ENCODE measurements at places on chromosomes 5 and 9.

GRCh38 chr5:170479484-170479883 lies 24.3 kb upstream of the KCNIP1 start:
- DNase-seq = peak; percentile 52

DNA sequence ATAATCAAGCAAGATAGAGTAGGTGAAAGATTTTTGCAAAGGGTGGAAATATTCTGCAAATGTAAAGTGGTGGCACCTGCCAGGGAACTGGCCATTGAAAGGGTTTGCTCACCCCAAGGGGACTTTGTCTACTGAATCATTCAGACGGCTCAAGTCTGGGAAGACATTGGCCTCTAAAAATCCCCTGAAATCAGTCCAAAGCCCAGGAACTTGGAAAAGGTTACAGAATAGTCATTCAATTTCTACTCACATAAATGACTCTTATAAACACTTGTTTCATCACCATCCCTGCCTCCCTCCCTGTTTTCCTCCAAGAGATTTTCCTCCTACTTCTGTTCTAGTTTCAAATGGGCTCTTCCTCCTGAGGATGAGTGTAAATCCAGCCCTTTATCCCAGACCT lies 28.5 kb downstream of the ZNF366 start:
- peak; percentile 26 for DNase-seq

DNA sequence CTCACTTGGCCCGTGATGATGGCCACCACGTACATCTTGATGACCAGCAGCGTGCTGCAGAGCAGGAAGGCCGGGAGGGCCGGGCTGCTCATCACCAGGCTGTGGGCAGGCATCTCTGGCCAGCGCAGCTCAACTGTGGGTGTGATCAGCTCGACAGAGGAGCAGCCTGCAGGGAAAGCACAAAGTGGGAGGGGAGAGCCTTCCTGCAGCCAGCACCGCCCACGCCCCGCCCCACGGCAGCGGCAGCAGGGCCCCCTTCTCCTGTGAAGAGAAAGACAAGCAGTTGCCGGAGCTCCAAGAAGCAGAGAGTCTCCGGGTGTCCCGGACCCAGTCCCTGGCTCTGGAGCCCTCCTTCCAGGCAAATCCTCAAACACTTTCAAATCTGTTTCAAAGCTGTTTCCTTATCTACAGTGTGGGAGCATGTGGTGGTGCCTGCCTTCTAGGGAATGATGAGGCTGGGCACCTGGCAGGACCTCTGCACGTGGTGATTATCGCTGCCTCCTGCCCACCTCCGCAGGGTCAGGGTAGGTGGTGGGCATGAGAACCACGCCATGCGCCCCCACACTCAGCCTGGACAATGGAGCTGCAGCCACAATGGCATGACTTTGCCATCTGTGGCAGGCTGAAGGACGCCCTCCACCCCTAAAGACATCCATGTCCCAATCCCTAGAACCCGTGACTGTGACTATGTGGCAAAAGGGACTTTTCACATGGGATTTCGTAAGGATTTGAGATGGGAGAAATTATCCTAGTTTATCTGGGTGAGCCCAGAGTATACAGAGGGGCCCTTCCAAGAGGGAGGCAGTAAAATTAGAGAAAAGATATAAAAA lies at the start of gene PTGES:
TSS of gene PTGES (minus strand) at position 143 of the 830 bp plus-strand sequence. CDS start at position 113, 30 bp downstream.
- DNase-seq = peak; percentile 80

DNA sequence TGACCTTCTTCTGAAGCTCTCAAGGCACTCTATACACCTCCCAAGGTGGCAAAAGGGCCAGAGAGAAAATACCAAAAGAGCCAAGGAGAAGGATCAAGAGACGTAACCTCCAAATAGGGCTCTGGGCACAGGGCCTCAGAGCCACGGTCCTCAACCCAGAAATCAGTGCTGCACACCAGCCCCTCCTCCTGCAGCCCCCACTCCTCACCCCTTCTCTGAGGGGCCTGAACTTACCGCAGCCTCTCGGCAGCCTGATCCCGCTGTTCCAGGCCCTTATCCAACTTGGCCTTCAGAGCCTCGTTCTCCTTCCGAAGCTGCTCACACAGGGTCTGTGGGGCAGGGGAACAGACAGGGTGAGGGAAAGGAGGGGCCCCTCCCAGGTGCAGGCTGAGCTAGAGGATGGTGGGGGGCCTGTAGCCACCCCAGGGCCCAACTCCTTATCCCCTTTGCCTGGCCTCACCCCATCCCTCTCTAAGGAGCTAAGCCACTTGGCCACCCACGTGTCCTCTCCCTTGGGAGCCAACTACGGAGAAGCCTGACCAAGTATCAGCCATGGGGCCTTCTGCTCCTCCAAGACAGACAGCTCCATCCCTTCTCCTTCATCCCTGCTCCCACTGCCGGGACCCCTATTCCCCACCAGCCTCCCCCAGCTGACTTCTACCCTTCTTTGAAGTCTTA lies 28.8 kb downstream of the TNIP1 start:
- DNase-seq = no peak

DNA sequence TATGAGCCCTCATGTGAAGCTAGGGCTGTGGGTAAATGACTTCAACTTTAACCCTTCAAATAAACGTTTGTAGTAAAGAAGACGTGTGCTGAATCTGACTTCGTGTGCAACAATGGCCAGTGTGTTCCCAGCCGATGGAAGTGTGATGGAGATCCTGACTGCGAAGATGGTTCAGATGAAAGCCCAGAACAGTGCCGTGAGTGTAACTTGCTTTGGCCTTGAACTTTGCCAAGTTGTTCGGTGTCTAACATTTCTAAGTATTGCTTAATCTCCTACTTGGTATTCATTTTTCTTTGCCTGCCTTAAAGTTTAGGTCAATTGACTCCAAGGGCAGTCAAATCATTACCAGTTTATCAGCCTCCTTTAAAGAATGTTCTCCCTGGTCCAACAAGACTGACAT lies 18.2 kb downstream of the VLDLR start:
- no peak for DNase-seq

GRCh38 chr5:103336941-103337340 lies 78.4 kb downstream of the MACIR start:
- peak; percentile 50 for DNase-seq
